CD4-positive, alpha-beta T cell treated with Interleukin-4 for 1 hour (primary cell): ENCODE measurements at places on chromosomes 4 and X.

DNA sequence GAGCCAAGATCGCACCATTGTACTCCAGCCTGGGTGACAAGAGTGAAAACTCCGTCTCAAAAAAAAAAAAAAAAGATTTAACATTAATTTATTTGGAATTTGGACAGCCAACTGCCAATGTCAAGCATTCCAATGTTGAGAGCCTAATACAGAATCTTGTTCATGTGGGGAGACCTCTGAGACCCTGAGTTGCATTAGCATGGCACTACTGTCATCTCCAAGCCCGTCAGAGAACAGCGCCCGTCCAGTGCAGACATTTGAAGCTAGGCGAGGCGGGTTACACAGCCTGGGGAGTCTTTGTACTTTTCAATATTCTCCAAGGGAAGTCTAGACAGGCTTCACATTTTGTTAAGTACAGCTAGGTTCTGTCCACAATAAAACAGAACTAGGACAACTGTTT is 126.7 kb downstream of the CHRNA9 start:
- no peak for DNase-seq

- no peak for DNase-seq
These were observed 1520.1 kb downstream of the PCDH18 start for GRCh38 chr4:136012220-136012619.

DNA sequence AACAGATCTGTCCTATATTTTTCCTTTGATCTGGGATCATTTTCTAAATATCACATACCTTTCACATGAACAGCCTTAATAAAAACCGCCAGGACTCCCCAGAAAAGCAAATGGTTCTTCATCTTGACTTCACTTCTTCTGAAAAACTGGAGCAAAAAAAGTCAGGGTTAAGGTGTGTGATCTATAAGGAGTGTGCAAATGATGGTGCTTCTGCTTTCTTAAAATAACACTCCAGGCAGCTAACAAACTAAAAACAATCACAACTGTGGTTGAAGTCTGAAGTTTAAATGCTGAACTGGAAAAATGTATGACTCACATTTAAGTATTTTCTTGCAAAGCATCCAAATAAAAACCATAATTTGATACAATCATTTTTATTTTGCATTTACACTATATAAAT is at the start of gene JCHAIN:
Gene JCHAIN (minus strand): TSS at position 140 of the 400 bp plus-strand sequence. CDS start 18 bp downstream, at position 122.
- no peak for DNase-seq

DNA sequence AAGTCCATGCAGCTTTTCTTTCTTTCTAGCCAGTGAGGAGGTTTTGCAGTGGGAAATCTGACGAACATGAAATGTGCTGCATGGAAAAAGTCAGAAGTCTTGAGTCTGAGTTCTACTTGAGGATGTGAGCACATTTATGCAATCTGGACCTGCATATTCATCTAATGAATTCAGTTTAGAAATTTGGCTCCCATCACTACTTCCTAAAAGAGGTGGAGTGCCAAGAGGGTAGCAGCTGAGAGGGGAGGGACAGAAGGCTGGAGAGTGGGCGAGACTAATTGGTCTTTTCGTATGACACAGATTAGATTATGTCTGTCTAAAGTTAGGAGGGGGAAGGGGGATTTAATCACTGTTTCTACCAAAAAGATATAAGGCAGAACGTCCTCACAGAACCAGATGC is 535.9 kb downstream of the IQCM start:
- DNase-seq: no peak

DNA sequence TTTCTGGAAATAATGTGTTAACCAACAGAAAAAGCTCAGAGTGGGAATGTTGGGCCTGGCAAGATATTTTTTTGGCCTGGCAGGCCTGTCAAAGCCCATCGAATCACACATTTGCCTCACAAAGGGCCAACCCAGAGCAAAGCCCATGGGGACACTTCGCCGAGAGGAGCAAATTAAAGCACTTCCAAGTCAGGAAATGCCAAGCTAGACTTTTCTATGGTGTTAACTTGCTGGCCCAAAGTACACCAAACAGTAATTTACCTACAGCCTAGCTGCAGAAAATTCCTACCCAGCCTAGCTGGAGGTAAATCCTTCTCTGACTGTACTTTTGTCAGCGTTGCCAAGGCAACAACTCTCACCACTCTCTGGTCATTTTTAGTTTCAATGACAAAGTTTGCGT is 288.6 kb upstream of the LDB2 start:
- no peak for DNase-seq

DNA sequence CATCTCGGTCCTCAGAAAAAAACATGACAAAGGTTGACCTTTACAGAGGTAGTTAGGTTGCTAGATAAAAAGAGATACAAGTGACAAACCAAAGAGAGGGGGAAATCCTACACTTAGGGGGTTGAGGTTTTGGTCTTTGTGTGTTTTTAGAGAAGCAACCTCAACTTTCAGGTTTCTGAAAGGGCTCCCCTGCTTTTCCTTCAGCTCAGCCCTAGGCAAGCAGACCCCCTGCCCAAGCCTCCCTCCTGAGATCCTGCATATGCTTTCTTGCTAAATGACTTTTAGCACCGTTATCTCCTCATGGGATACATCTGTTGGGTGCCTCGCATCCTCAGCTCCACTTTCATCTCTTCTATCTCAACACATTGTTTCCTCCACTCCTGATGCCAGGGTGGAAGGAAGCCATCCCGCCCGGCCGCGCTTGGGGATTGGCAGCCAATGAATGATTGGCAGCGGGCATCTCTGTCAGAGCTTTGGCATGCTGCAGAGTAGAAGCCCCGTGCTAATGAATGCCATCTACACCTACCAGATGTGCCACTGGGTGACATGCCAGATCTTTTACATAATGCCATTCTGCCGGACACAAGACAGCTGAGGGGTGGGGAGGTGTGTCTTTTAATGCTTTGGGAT is 15.0 kb upstream of the PRDM8 start:
- peak; percentile 64 for DNase-seq

GRCh38 chr4:159685340-159686092 is 582.6 kb downstream of the RAPGEF2 start:
- DNase-seq: no peak

DNA sequence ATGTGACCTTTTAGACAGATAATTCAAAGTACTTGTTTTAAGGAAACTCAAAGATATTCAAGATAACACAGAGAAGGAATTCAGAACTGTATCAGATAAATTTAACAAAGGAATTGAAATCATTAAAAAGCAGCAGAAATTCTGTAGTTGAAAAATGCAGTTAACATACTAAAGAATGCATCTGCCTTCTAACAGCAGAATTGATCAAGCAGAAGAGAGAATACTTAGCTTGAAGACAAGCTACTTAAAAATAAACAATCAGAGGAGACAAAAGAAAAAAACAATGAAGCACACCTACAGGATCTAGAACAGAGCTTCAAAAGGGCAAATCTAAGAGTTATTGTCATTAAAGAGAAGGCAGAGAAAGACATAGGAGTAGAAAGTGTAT is 123.0 kb upstream of the TET2 start:
- DNase-seq: no peak

DNA sequence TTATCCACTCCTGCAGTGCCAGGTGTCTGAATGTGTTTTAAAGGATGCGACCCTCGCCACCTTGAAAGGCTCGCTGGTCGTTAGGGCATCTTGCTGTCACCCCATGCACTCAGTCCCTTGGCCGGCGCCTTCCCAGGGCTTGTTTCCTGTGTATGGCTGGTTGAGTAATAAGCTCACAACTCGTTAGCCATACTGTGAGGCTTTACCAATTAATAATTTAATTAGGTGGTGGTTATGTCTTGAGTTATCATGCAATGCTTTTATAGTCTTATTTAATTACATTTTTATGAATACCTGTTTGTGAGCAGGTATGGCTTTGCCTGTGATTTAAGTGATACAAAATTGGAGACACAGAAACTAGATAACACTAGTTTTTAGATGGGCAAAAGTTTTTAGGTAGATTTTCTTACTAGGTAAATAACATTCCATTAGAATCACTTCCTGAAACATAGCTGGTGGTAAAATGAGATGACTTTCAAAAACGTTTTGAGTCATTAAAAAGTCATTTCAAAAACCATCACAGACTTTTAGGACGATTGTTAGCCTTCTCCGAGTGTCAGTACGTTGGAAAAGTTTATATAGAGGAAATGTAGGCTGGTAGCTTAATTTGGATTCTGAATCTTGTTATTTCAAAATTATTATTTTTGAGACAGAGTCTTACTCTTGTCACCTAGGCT is 18.2 kb downstream of the PTTG2 start:
- no peak for DNase-seq

DNA sequence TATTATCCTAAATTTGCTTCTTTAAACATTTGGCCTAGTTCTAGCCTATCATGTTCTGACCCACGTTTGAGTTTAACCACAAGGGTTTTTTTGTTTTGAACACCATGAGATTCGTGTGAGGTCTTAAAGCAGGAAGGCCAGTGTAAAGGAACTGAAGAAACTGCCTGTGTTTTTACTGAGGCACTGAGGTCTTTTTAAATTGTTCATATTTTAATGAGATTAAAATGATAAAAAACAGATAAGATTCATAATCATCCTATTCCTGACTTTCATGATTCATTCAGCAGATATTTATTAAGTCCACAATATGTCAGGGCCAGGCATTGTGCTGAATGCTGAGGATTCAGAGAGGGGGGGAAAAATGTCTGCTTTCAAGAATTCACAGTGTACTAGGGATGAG is 3.2 kb downstream of the RPS6KA3 start:
- no peak for DNase-seq

GRCh38 chr4:164408831-164409230 is 345.1 kb upstream of the SMIM31 start:
- DNase-seq: no peak

DNA sequence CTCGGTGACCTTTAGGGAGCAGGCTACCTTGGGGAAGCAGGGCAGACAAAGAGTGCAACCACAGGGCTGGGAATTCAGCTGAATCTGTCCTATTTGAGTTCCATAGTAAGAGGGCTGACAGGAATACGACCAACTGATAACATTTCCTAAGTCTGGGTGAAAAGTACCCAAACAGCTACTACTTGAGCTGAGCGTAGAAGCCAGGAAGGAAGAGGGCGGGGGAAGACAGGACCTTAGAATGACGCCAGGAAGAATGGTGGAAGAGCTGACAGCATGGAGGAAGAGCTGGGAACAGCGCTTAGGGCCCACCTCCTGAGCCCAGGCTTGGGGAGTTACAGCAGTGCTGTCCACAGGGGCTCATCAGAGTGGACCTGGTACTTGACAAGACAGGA is 14.4 kb downstream of the MECP2 start:
- DNase-seq: no peak

- DNase-seq: no peak
These were observed 87.5 kb upstream of the DHX15 start for GRCh38 chr4:24671849-24672248.

DNA sequence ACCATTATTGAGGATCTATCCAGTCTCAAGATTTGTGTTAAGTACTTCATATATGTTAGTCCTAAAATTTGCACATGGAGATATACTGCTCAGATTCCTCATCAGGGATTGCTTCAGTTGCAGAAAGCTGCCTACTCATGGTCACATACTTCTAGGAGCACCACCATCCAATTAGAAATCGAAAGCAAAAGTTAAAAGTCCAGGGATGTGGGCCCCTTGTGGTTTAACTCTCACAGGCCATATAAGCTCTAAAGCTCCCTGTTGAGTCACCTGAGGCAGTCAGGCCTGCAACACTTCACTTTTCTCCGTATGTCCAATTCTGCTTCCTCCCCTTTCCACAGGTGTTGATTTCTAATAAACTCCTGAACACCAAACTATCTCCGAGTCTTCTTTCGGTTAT is 84.2 kb downstream of the CNOT6L start:
- peak; percentile 21 for DNase-seq

GRCh38 chr4:123363729-123364128 is 32.9 kb upstream of the SPRY1 start:
- no peak for DNase-seq
